Frontal cortex (tissue), 4 donors: ENCODE measurements at places on chromosomes 5 and 9. TPM values are rescaled to one million over a fixed set of nuclear protein-coding genes. Genes with fewer than 3 reads are reported as not detected.

DNA sequence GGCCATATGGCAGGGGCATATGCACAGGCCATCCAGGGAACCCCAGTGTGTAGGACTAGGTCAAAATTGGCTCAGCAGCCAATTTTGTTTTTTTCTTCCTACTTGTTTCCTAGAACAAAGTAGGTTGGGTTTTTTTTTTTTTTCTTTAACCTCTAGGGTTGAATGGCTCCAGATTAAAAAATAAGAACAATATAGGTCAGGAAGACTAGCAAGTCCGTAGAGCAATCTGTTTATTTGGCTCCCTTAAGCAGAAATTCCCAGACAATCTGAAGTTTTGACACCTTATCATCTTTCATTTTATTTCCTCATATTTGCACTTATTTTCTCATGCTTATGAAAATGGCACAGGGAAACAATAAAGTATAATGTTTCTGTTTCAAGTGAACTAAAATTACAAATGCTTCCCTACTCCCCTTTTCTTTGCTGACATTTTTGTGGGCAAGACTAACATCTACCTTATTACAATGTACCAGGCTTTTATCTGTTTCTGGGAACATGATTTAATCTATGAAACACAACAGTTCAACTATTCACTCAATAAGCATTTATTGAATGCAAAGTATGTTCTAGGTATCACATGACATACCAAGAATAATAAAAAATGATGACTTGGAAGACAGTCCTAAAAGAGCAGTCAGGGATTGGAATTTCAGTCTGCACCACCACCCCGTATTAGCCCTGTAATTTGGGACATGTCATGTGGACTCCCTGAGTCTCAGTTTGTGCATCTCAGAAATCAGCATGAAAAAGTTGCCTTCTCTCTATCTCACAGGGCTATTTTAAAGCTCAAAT, 30.5 kb downstream of the TLR4 start:
- no peak for DNase-seq

Gene PDZD2
- total RNA-seq, result 14.7 TPM

DNA sequence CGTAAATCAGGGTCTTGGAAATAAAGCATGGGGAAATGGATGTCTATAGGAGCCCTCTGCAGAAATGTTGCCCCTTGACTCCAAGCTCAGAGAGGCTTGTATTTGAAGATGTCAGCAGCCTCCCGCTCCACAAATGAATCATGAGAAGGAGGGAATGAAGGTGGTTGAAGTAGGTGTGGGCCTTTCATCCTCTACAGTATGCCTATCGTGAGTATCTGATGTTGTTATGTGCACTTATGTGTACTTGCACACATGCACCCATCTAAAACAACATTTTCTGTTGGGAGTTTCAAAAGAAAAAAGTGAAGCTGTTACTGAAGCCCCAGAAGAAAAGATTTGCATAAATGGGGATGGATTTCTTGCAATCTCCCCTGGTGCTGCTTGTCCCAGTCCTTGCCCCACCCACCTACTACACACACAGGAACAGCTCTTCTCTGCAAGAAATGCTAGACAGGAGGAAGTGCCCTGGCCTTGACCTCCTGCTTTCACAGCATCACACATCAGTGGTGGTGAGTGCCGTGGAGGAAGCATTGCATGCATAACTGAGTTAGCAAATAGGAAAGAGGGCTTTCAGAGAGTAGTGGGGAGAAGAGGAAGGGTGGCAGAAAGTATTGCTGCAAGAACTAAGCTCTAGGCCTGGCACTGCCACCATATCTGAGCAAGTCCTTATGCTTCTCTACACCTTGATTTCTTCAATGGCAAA, 156.1 kb downstream of the SNX18 start:
- no peak for DNase-seq

GRCh38 chr5:148384380-148384737, 601 bp downstream of the FBXO38 start:
- no peak for DNase-seq

Gene NR6A1
- total RNA-seq, result 1.6 TPM

GRCh38 chr9:70830618-70831017, 290.8 kb downstream of the TRPM3 start:
- DNase-seq, result no peak

- DNase-seq, result no peak
These were observed 34.1 kb upstream of the MTMR12 start for GRCh38 chr5:32346869-32347268.

Gene AMACR
- 9.8 TPM for total RNA-seq

- DNase-seq, result no peak
These were observed 145.2 kb upstream of the IQGAP2 start for GRCh38 chr5:76257897-76258296.

Gene SVEP1
- total RNA-seq, result 8.6 TPM

DNA sequence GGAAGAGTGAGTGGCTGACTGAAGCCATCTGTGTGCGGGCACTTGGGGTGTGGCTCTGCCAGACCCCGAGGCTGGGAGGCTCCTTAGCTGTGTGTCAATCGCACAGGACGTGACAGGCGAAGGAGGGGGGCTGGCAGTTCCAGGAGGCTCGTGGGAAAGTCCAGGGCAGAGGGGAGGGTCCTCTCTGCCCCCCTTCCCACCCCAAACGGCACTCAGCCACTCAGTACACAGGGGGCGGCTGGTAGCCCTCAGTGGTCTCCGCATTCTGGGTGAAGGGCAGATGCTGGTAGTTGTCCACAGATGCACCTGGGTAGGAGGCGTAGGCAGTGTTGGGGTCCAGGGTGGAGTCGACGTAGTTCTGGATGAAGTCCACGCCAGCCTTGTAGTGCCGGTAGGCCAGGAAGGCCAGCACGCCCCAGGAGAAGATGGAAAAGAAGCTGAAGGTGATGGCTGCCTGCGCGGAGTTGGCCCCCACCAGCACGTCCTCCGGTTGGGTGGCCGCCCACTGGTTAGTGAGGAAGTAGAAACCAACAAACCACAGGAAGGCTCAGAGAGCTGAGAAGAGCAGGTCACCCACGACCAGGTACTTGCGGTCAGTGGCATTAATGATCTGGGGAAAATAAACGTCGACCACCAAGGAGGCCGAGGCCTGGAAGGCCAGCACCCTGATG, 85.4 kb upstream of the CEP78 start:
- DNase-seq, result no peak

Gene PCDHB7
- 9.8 TPM for total RNA-seq

Gene IRX2
- under 0.01 TPM for total RNA-seq

GRCh38 chr5:164650427-164650826, 1145.0 kb downstream of the MAT2B start:
- no peak for DNase-seq

DNA sequence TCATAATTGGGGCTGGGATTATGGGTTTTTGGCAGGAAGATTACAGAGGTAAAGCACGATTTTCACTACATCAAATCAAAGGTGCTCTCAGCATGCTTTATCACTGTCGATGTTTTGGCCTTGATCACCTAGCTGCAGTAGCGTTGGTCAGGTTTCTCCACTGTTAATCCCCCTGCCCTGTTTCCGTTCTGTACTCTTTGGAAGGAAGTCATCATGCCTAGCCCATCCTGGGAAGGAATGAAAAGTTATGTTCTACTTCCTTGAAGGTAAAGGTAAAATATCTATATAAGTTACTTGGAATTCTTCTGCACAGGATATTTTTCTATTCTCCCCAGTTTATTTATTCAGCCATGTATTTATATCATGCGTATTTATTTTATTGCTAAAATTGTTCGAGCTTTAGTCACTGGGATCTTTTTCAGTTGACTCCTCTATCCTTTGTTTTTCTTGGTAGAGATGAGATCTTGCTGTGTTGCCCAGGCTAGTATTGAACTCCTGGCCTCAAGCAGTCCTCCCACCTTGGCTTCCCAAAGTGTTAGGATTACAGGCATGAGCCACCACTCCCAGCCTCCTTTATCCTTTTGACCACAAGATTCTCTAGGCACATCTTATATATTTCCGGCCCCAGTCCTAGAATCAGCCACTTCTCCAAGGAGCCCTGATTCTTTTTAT, 25.3 kb downstream of the FAF2 start:
- DNase-seq, result no peak

- no peak for DNase-seq
These were observed 213.8 kb downstream of the FAM114A2 start for GRCh38 chr5:153824909-153825308.

Gene RUSC2
- total RNA-seq, result 50.5 TPM

DNA sequence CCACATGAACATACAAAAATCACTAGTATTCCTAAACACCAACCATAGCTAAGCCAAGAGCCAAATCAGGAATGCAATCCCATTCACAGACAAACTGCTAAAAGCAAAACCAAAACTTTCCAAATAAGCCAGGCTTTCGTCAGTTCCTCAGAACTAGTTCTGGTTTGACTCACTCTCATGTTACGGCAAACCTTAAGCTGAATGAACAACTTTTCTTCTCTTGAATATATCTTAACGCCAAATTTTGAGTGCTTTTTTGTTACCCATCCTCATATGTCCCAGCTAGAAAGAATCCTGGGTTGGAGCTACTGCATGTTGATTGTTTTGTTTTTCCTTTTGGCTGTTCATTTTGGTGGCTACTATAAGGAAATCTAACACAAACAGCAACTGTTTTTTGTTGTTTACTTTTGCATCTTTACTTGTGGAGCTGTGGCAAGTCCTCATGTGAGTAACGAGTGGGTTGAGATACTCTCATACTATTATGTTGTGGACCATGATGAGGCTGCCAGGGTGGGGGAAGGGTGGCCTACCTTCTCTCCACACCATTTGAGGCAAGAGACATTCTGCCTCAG, at the start of gene PDCD1LG2:
Gene PDCD1LG2 (plus strand): TSS at position 172 of the 572 bp plus-strand sequence. CDS start 12,016 bp downstream, outside the sequence.
- DNase-seq, result no peak

- no peak for DNase-seq
These were observed 3.6 kb downstream of the ERGIC1 start for GRCh38 chr5:172837640-172838039.

Gene MARVELD2
- total RNA-seq, result 0.41 TPM

DNA sequence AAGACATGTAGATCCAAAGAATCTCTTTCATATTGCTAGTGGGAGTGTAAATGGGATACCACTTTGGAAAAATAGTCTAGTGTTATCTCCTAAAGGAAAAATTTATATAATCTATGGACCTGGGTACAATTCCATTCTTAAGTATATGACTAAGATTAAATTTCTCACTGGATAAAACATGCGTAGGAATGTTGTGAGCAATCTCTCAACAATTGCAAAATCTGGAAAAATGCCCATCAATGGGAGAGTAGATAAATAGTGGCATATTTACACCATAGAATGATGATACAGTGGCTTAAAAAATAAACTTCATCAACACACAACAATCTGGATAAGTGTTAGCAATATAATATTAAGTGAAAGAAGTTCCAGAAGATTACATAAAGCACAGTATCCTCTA, 469.5 kb downstream of the MAN2A1 start:
- no peak for DNase-seq

- DNase-seq, result no peak
These were observed 63.6 kb downstream of the PALM2AKAP2 start for GRCh38 chr9:109843641-109844040.

GRCh38 chr5:152900332-152900731, 495.3 kb upstream of the NMUR2 start:
- no peak for DNase-seq

GRCh38 chr5:113070901-113071300, 94.3 kb downstream of the DCP2 start:
- DNase-seq, result no peak
